ENCODE measurements at places on chromosomes 7 and 10. TPM values are rescaled to one million over a fixed set of nuclear protein-coding genes. Genes with fewer than 3 reads are reported as not detected.

The GNAI1 gene
- total RNA-seq: 108 TPM

The CHST15 gene
- total RNA-seq: 53.6 TPM

The POLR2J gene
- 39.0 TPM for total RNA-seq

The ELOVL3 gene
- total RNA-seq: 0.88 TPM

The ZNF92 gene
- total RNA-seq: 12.3 TPM

The CALML5 gene
- total RNA-seq: not detected

The HOXA13 gene
- not detected for total RNA-seq

The HOXA11 gene
- not detected for total RNA-seq

The WNT8B gene
- not detected for total RNA-seq

The DEPP1 gene
- total RNA-seq: 44.4 TPM

The CRYGN gene
- total RNA-seq: 1.9 TPM

The METTL27 gene
- total RNA-seq: 2.6 TPM

The PALD1 gene
- 13.8 TPM for total RNA-seq

The COL17A1 gene
- not detected for total RNA-seq

The PTN gene
- total RNA-seq: 93.7 TPM

The FAM25A gene
- total RNA-seq: not detected

The ACSL5 gene
- 7.9 TPM for total RNA-seq

The VWDE gene
- 1.4 TPM for total RNA-seq

The MORN4 gene
- total RNA-seq: 36.9 TPM

The SH2B2 gene
- total RNA-seq: 6.3 TPM

The LIPK gene
- not detected for total RNA-seq

The SLC39A12 gene
- 10.7 TPM for total RNA-seq

The IL15RA gene
- total RNA-seq: 6.8 TPM

The MSMB gene
- total RNA-seq: not detected

The C10orf53 gene
- not detected for total RNA-seq

The LIPN gene
- not detected for total RNA-seq

The NODAL gene
- not detected for total RNA-seq

The UPF2 gene
- total RNA-seq: 32.2 TPM

The SMKR1 gene
- total RNA-seq: 4.2 TPM

The AKR1C1 gene
- total RNA-seq: 27.2 TPM

The FOXI2 gene
- not detected for total RNA-seq

The ABLIM1 gene
- 116 TPM for total RNA-seq

The DNAJC30 gene
- 16.5 TPM for total RNA-seq

The CRTAC1 gene
- total RNA-seq: 30.5 TPM

The PDK4 gene
- 25.4 TPM for total RNA-seq

The NPC1L1 gene
- total RNA-seq: not detected

The RAPGEF5 gene
- 256 TPM for total RNA-seq

The VIPR2 gene
- 6.8 TPM for total RNA-seq

The NAPEPLD gene
- 76.7 TPM for total RNA-seq

The ADCY1 gene
- total RNA-seq: 117 TPM

The PILRA gene
- 27.9 TPM for total RNA-seq

The ACBD5 gene
- total RNA-seq: 47.6 TPM

The PKD2L1 gene
- total RNA-seq: 6.3 TPM

The TLX1 gene
- not detected for total RNA-seq

The CPED1 gene
- 1.7 TPM for total RNA-seq

The FAM20C gene
- total RNA-seq: 63.4 TPM

The ZNF239 gene
- total RNA-seq: 6.3 TPM

The PALS2 gene
- total RNA-seq: 125 TPM

The TRUB1 gene
- total RNA-seq: 25.1 TPM

The SYNPO2L gene
- total RNA-seq: not detected

The FAM171A1 gene
- 90.9 TPM for total RNA-seq

The PRSS37 gene
- not detected for total RNA-seq

The RASA4B gene
- 40.4 TPM for total RNA-seq

The AMZ1 gene
- 7.9 TPM for total RNA-seq

The ZP3 gene
- total RNA-seq: 3.5 TPM

All from dorsolateral prefrontal cortex (tissue), 122 donors.